ENCODE measurements at places on chromosomes 1 and 21. TPM values are rescaled to one million over a fixed set of nuclear protein-coding genes. Genes with fewer than 3 reads are reported as not detected.

JAM2 gene
- 5.2 TPM for total RNA-seq

SMCP gene
- not detected for total RNA-seq

KRTAP25-1 gene
- not detected for total RNA-seq

DNA sequence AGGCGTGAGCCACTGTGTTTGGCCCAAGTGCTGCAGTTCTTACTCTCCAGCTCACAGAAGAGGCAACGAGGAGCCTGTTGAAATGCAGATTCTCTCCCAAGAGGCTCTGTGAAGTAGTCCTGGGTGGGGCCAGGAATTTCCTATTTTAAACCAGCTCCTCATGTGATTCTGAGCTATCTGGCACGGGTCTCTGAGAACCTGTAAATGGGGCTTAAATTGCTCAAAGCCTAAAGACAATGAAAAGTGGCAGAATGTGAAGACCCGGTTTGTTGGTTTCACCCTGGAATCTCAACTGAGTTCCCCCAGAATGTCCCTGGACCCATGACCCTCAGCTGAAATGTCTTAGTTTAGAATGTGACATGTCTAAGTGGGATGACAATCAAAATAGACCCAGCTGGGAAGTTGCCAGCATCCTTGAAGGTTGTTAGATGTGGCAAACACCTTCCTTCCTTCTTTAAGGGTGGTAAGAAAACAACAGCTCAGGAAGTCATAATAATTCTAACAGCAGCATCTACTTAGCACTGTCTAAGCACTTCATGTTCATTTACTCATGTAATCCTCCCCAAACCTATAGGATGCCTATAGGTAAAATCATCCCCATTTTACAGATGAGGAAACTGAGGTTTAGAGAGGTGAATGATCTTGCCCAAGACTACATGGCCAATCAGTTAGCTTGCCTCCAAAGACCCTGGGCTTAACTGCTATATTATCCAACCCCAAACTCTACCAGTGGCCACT is 20.9 kb upstream of the ATP5PO start:
- no peak for DNase-seq

DNA sequence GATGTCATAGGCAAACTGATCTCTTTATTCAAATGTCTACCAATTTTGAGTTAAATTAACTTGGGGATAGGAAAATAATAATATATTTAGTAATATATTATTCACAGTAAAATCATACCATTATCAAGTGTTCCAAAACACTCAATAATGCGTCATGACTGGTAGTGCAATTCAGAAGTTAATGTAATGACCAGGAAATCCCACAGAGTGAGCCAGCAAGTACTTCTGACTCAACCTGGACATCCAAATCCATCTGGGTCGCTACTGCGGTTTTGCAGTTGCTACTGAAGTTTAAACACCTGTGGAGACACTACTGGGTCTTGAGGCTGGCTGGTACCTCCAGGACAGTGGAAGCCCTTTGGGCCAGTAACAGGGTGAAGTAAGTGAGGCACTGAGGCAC is 44.8 kb downstream of the DPYD start:
- DNase-seq: no peak

Measured in A673 (cell line).